ENCODE measurements at places on chromosomes 3 and 15.

- DNase-seq, result peak; percentile 27
Observed at GRCh38 chr3:8622873-8623691, 21.5 kb downstream of the SSUH2 start.

- DNase-seq, result no peak
Observed at GRCh38 chr15:81473177-81473576, 99.2 kb upstream of the TMC3 start.

DNA sequence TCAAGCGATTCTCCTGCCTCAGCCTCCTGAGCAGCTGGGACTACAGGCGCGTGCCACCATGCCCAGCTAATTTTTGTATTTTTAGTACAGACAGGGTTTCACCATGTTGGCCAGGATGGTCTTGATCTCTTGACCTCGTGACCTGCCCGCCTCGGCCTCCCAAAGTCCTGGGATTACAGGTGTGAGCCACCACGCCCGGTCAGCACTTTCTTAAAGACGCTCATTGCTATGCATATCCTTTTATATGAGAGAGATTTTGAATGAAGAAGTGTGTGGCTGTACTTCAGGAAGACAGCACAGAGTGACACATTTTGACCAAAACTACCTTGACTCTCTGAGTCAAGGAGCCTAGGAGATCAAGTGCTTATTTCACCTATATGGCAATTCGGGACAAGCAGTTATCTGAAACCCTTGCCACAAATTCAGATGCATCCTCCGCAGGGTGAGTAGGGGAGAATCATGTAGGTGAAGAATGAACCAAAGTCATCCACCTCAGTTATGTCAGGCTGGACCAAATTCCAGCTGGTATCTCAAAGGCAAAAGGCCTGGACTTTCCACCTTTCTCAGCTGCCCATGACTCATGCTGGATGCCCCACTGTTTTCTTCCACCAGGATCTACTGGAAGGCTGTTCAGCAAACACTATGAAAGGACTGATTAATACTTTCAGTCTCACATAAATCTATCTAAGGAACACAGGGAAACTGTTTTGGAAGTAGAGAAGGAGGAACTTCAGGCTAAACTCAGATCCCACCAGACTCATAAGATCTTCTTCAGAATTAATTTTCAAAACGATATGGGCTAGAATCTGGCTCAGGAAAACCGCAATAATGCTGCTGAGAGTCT lies 31.9 kb downstream of the SUSD5 start:
- no peak for DNase-seq

DNA sequence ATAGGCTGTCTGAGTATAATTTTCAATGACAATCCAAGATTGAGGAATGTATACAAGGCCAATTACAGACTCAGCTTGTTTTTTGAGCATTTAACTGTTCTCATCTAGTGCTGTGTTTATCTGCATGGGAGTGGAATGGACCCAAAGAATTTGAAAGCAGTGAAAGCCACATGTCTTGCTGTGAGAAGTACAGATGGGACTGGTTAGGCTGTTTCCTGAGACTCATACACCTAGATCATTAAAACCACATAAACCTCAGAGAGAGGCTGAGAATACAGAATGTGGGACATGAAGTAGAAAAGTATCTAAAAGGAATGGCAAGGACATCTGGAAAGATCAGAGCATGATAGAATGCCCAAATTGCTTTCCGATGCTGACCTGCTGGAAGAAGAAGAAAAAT lies 224.6 kb downstream of the NLGN1 start:
- DNase-seq, result no peak

DNA sequence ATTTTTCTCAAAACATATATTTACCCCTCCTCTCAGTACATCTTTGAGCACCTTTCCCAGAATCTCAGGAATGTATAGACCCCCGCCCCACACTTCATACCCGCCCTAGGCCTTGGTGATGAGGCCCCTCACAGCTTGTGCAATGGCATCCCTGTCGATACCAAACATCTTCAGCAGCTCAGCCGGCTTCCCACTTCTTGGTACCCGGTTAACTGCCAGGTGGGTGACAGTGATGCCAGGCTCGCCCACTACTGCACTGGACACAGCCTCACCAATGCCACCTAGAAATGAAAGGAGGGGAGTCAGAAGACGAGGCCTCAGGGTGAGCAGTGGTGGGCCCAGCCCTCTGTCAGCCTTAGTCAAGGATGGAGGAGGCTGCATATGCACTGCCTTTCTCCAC lies 30.2 kb downstream of the TKT start:
- no peak for DNase-seq

DNA sequence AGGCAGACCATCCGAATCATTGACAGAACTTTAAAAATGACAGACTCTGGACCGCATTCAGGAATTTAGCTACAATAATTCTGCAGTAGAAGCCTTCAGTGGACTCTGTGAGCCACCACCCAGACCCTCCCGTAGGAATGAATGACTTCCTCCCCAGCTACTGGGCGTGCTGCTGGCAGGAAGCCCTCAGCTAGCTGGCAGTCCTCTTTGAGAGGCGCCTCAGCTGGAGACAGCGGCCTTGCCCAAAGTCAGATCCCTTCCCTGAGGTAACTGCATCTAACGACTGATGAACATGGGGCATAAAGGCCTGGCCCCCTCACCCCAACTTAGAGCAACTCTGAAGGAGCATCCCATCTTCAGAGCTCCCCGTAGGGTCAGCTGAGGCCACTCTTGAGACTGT lies 25.8 kb downstream of the CRABP1 start:
- DNase-seq, result no peak

DNA sequence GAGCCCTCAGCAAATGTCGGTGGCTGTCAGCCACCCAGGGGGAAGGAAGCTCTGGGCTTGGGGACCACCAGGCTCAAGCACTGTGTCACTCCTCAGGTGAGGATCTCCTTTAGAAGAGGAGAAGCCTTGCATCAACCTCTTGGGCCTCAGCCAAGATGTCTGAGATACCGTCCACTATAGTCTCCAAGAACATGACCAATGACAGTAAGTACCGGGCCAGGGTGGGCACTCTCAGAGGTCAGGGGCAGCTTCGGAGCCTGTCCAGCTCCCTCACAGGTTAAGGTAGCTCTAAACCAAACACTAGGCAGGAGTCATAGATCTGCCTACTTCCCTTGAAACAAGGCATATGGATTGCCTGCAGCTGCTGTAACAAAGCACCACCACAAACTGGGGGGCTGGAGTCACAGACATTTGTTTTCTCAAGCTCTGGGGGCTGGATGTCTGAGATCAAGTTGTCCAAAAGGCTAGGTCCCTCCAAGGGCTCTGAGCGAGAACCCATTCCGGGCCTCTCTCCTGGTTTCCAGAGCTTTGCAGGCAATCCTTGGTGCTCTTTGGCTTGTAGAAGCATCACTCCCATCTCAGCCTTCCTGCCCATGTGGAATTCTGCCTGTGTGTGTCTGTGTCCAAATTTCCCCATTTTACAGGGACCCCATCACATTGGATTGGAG lies 1.3 kb downstream of the CFAP100 start:
- DNase-seq, result no peak

- DNase-seq, result no peak
Observed at GRCh38 chr15:92989470-92989869, 89.3 kb downstream of the CHD2 start.

DNA sequence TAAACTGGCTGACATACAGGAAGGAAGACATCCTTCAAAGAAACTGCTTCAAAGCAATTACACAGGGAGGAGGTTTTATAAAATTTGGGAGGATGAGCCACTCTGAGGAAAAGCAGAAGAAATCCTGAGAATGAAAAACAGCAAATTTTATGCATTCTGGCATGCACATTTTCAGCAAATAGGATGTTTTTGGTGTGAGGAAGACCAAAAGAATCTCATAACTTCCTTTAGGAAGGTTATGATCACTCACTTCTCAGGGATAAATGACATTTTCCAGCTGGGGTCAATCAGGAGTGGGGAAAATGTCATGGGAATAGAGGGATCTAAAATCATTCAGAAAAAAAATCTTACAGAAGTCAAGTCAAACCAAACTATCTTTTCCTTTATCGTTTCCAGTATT lies 371.7 kb upstream of the CNTN6 start:
- no peak for DNase-seq

DNA sequence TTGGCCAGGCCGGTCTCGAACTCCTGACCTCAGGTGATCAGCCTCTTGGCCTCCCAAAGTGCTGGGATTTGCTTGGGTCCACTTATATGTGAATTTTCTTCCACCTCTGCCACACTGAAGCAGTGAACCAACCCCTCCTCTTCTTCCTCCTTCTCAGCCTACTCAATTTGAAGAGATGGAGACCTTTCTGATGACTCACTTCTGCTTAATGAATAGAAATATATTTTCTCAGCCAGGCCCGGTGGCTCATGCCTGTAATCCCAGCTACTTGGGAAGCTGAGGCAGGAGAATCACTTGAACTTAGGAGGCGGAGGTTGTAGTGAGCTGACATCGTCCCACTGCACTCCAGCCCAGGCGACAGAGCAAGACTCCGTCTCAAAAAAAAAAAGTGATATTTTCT lies 46.8 kb upstream of the GATM start:
- no peak for DNase-seq

DNA sequence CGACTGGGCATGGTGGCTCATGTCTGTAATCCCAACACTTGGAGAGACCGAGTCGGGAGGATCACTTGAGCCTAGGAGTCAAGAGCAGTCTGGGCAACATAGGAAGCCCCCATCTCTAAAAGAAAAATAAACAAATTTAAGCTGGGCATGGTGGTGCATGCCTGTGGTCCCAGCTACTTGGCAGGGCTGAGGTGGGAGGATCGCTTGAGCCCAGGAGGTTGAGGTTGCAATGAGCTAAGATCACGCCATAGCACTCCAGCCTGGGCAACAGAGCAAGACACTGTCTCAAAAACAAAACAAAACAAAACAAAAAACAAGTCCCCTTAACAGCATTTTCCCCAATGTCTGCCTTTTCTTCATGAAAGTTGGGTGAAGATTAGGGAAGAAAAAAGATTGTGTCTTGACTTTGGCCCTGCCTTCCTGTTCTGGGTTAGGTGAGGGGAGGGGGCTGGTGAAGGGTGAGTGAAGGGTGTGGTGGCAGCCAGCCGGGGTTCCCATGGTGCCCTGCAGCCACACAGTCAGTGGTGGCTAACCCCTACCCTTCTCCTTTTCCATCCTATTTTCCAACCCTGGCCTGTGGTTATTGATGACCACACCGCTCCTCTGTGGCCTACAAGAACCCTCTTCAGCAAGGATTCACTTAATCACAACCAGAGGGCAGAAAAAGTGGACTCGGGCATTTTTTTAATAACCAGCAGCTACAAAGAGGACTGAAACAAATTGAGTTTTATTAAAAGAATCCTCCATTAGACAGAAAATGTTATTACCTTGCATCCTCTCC lies 28.4 kb upstream of the SMAD3 start:
- DNase-seq, result no peak

- DNase-seq, result no peak
Observed at GRCh38 chr3:146280864-146281263, 30.0 kb upstream of the PLSCR4 start.

DNA sequence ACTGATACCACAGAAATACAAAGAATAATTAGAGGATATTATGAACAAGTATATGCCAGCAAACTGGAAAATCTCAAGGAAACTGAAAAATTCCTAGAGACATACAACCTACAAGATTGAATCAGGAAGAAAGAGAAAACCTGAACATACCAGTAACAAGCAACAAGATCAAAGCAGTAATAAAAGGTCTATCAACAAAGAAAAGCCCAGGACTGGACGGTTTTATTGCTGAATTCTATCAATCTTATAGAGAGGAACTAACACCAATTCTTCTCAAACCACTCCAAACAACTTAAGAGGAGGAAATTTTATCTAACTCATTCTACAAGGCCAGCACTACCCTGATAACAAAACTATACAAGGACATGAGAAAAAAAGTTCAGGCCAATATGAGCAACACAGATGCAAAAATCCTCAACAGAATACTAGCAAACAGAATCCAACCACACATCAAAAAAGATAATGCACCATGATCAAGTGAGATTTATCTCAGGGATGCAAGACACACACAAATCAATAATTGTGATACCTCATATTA lies 71.1 kb upstream of the IMPG2 start:
- DNase-seq, result no peak
